ENCODE measurements at places on chromosomes 12 and 14. TPM values are rescaled to one million over a fixed set of nuclear protein-coding genes. Genes with fewer than 3 reads are reported as not detected.

NAV3 gene
- 13.6 TPM for total RNA-seq

OAS1 gene
- total RNA-seq, result 17.3 TPM

MMP19 gene
- 48.7 TPM for total RNA-seq

ABCD2 gene
- 1.8 TPM for total RNA-seq

CDKN3 gene
- total RNA-seq, result 1.4 TPM

CELA1 gene
- total RNA-seq, result not detected

PTPRO gene
- total RNA-seq, result 5.6 TPM

DNA sequence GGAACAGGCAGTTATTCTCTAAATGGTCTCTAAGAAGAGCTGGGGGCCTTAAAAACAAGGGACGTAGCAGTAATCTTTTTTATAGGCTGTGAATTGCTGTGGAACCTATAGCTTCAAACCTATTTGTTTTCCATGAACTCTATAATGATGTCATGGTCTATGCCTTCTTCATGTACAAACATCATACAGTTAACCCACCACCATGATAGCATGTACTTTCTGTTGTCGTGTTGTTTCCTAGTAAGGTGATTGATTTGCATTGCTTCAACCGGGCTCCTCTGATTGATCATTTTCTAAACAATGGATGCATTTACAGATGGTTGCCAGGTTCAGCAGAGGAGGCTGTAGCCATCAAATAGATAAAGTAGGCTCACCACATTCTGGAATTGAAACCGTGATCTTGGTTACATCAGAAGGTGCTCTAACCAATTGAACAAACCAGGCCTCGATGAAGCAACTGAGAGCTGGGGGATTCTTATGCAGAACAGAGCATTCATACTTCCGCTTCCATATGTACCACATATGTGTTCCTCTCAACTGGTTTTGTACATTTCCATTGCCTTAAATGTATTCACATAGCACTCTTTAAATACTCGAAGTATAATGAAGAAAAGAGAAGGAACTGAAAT is 25.6 kb upstream of the PCNX1 start:
- no peak for DNase-seq

- no peak for DNase-seq
These were observed 17.9 kb upstream of the FAM234B start for GRCh38 chr12:13026286-13026685.

DNA sequence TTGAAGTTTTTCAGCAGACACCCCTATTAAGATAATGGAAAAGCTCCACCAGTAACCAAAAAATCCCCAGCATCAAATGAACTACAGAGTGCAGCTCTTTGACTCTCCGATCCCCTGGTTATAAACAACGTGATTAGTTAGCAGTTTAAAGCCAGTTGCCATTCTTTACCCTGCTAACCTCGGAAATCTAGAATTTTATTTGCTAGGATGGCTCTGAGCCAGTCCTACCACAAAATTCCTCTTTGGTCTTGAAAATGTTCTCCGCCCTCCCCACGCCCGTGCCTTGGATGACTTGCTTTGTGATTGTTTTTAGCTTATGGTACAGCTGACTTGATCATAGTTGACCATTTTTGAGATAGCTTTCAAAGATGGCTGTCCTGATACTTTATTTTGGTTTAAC is 1.2 kb downstream of the KLHDC2 start:
- no peak for DNase-seq

DNA sequence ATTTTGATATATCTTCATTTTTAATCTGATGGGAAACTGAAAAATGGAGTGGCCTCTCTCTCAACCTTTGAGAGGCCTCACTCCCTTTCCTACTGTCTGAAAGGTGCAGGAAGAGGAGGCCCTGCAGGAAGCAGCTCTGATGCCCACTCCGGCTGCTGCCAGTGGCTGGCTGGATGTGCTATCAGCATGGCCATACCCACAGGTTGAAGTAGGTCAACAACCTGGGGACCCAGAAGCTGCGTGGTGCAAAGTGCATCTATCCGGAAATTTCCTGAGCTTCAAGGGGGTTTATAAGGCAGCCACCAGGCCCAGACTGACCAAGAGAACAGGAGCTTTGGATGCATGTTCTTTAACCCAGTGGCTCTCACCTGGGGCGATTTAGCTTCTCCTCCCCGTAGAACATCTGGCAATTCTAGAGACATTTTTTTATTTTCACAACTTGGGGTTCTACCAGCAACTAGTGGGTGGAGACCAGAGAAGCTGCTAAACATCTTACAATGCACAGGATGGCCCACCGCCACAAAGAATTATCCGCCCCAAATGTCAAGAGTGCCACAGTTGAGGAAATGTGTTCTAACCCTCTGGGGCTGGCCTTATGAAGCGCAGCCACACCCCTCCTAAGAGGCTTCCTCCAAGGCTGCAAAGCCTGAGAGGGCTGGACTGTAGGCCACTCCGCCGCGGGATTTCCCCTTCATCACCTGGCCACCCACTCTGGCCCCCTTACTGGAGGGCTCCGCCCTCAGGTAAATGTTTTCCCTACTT is 8.2 kb upstream of the BATF start:
- DNase-seq, result no peak

- no peak for DNase-seq
These were observed 75.3 kb upstream of the SYT10 start for GRCh38 chr12:33514893-33515292.

- DNase-seq, result peak; percentile 76
These were observed 1.0 kb downstream of the AHNAK2 start for GRCh38 chr14:104977008-104977680.

- no peak for DNase-seq
These were observed 68.4 kb upstream of the ASPG start for GRCh38 chr14:104016873-104017650.

GRCh38 chr14:34933301-34933700 is 49.5 kb upstream of the SRP54 start:
- DNase-seq, result no peak

DNA sequence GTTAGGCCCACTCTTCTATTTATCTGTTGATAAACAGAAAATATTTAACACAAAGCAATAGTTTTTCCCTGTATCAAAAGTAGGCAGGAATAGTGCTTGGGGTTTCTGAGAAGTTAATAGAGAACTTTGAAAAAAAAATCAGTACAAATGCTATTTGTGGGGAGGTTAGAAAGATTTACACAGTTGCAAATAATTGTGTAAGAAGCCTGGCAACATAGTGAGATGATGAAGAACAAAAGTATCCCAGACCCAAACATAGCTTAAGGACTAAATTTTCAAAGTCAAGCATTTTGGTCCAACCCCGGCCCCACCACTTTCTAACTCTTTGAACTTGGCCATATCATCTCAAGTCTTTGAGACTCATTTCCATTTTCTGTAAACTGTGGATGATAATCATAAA is 687.5 kb upstream of the TMEM132C start:
- no peak for DNase-seq

DNA sequence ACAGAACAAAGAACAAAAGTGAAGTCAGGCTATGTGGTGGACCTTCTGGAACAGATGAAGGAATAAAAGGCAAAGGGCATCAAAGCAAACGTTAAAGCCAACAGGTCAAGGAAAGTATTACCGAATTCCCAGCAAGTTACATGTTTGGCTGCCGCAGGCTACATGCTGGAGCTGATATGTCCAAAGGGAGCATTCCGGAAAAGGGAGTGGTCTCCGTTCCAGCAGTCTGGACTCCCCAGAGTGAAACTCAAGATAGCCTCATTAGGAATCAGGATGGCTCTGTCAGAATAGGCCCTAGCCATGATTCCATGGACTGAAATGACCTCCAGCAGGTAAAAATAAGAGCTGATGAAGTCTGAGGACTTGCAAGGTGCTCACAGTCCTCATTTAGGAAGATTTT is 379.8 kb upstream of the PRICKLE1 start:
- no peak for DNase-seq

GRCh38 chr14:66359500-66359899 is 126.7 kb upstream of the CCDC196 start:
- DNase-seq, result no peak

- peak; percentile 98 for DNase-seq
These were observed at the start of gene IFT81 for GRCh38 chr12:110124269-110124995. IFT81 (plus strand) TSS chr12:110124357; CDS start chr12:110127381, 3,024 bp downstream.

DNA sequence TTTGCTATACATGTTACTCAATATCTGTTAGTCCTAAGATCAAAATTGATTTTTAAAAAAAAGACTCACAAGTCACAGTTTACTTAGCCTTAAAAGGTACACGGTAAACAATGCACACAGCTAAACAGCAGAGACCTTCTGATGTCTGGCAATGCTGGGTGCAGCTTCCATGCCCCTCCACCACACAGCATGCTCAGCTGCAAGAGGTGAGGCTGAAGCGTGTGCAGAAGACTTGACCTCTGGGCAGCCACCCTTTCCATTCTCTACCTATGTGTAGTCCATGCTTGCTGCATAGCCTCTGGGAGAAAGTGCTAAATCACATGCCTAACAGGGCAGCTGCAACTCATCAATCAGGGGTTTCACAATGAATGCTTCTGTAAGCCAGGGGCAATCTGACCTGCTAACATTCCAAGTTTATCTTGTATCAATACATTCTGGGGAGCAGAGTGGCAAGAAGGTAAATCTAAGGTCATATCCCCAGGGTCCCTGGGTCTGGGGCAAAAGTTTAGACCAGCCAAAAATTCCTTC is 44.5 kb upstream of the AMN1 start:
- no peak for DNase-seq

DNA sequence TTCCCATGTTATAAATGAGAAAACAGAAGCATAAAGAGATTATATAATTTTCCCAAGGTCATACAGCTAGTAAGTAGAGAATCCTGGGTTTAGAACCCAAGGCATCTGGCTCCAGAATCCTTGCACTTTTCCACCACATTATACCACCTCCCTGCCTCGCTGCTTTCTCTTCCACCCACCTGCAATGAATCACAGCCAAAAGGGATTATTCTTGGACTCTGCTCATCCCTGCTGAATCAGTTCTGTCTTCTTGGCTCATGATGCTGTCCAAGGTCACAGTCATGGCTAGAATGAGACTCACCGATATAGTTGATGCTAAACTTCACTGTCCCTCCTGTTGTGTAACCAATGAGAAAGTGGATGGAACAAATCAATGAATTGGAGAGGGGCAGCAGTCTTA is 356.6 kb downstream of the FUT8 start:
- DNase-seq, result no peak

DNA sequence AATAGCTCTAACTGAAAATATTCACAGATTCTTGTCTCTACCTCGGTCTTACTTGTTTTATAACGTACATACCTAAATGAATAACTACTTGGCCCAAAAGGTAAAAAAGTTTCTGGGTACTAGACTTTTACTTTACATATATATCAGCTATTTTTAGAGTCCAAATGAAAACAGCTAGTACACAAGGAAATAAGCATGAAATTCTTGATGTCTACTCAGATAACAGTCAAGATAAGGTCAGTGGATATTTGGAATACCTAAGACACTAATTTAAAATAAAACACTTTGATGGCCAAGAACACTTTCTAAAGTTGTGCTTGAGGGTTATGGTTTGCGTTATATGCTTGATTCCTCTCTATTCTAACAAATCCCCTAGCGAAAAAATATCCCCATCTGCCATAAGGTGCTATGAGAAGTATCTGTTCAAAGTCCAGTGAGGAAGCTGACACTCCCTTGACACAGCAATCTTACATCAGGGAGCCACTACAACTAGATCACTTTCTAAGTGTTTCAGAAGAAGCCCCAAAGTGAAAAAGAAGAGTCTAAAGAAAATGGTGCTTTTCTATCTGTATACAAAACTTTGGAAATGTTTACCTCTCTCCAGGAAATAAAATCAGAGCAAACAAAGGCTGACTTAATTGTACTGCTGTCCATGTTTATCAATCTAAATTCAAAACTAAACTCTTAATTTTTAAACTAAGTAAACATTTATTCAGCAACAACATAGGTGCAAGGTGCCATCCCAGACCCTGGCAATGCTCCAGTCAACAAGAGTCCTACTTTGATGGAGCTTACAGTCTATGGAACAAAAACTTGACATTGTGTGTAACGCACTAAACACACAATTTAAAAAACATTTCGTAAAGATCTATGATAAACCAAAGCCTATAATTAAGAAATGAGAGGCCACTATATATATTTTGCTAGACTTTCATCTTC is 11.7 kb downstream of the PTPN21 start:
- no peak for DNase-seq

GRCh38 chr14:102491366-102491765 is 18.2 kb downstream of the ANKRD9 start:
- peak; percentile 23 for DNase-seq

DNA sequence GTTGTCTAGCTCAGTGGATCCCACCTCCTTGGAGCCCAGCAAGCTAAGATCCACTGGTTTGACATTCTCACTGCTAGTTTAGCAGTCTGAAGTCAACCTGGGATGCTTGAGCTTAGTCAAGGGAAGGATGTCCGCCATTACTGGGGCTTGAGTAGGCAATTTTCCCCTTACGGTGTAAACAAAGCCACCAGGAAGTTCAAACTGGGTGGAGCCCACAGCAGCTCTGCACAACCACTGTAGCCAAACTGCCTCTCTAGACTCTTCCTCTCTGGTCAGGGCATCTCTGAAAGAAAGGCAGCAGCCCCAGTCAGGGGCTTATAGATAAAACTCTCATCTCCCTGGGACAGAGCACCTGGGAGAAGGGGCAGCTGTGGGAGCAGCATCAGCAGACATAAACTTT is 16.7 kb upstream of the TAS2R43 start:
- DNase-seq, result no peak

DNA sequence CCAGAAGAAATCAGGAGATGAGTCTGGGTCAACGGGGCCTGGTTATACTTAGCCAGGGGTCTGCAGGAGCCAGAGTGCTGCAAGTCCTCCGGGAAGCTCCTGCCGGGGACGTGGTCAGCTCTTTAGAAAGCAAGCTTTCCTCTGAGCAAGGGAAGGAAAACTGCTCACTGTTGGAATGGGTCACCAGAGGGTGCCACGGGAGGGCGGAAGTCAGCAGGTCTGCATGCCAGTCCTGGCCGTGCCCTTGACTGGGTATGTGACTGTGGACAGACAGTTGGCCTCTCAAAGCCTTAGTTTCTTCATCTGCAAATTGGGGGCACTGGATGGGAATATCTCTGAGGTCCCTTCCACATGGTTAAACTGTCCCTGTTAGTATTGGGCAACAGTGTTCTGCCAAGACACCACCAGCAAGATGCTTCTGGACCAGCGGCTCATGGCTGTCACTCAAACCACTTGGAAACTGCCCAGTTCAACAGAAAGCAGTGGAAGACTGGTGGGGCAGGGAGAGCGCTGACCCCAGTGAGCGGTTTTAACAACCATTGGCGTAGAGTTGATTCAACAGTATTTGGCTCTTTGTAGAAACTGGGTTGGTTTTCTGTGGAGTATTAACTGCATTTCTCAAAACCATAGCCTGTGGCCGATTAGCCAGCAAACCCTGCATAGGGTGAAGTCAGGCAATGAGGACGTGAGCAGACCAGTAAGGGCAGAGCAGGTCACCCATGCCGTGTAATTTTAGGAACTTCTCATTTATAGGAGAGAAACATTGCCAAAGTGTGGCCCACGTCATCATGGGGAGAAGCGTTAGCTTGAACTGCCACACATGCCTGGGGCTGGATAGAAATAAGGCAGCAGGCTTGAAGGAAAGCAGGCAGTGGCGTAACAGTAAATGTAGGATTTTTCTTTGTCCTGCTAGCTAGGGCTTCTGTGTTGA is 163.9 kb upstream of the PRMT8 start:
- no peak for DNase-seq

GRCh38 chr12:15152456-15152855 is 68.8 kb downstream of the RERG start:
- DNase-seq, result no peak

GRCh38 chr14:97380539-97380941 is 583.4 kb downstream of the VRK1 start:
- no peak for DNase-seq

GRCh38 chr14:65371784-65372183 is 40.7 kb upstream of the FUT8 start:
- no peak for DNase-seq
